ENCODE measurements at places on chromosomes 6 and 20. TPM values are rescaled to one million over a fixed set of nuclear protein-coding genes. Genes with fewer than 3 reads are reported as not detected.
A peak's percentile ranks its signal among the peaks of the same experiment; 100 is the strongest.

DNA sequence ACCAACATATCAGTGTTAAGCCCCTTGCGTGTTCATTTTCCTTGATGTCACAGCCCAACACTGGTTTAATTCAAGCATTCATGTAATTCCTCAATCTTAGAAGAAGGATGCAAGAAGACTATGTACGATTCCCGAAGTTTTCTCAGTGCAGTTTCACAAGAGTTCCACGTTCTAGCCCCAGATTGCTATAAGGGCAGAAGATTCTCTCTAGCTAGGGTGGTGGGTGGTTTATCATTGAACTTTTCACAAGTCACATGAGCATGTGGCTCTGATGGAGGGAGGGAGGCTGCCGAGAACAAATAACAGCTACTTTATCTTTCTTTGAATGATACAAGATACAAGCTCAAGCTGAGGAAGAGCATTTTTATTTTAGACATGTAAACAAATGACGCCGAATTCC lies 71.9 kb upstream of the NHSL1 start:
- no peak for DNase-seq

- no peak for DNase-seq
Measured at GRCh38 chr20:6426287-6426891, 303.6 kb upstream of the FERMT1 start.

DNA sequence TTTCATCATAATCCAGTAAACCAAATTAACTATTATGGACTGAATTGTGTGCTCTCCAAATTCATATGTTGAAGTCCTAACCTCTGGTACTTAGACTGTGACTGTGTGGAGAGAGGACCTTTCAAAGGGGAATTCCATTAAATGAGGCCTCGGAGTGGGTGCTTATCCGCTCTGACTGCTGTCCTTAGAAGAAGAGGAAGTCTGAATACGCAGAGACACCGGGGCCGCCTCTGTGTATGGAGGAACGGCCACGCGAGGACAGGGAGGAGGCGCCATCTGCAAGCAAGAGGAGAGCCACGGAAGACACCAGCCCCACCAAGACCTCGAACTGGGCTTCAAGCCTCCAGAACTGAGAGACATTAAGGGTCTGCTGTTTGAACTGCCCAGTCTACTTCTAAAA lies 35.6 kb upstream of the RPS6KA2 start:
- DNase-seq = no peak

- no peak for DNase-seq
Measured at GRCh38 chr20:50967586-50967985, 9.0 kb downstream of the MOCS3 start.

GRCh38 chr6:28606424-28607391 lies 81.0 kb downstream of the GPX5 start:
- no peak for DNase-seq

- no peak for DNase-seq
Measured at GRCh38 chr6:148866657-148867268, 119.9 kb downstream of the UST start.

DNA sequence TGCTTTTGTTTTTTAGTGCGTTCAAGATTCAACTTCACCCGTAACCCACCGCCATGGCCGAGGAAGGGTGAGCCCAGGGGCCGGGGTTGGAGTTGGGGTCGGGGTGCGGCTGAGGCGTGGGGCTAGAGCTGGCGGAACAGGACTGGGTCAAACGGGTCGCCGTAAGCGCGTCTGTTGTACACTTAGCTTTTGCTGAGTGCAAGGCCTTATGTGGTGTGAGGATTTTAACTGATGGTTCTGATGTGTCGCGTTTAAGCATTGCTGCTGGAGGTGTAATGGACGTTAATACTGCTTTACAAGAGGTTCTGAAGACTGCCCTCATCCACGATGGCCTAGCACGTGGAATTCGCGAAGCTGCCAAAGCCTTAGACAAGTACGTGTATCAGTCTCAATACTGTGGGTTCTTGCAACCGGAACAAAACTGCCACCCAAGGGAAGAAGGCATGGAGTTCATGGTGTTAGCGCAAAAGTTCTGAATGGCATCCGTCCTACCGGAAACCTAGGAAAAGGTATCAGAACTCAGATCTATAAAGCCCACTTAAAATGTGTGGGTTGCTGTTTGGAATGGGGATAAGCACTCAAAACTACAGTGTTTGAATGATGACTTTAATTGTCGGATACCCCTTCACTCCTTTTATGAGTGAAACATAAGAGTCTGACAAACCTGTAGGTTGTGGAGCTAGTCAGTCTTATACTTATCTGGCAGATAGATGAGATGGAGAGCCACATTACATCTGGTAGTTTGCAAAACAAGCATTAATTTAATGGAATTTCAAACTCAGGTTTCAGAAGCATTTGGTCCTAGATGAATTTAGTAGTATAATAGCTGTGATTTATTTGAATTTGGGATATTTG lies 574 bp downstream of the RPS12 start:
- DNase-seq = no peak

GRCh38 chr20:9344083-9344920 lies 170.1 kb upstream of the LAMP5 start:
- no peak for DNase-seq

- DNase-seq = no peak
Measured at GRCh38 chr20:43516251-43516824, 8.8 kb downstream of the L3MBTL1 start.

- DNase-seq = no peak
Measured at GRCh38 chr6:157845493-157846259, 22.6 kb downstream of the SNX9 start.

DNA sequence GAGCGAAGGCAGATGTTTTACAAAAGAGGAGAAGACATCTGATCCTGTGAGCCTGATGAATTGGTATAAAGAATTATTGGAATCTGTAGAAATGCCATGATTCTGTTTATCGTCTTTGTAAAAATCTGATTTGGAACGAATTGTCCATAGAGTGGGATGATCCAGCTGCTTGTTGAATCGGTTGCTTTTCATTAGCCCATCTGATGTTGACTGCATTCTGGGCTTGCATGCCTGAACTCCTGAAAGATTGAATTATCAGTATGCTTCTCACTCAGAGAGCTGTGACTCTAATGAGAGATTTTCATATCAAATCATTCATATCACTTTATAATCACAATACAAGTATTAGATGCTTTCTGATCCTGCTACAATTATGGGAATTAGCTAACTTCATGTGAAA lies 100.6 kb downstream of the KLHL32 start:
- no peak for DNase-seq

- no peak for DNase-seq
Measured at GRCh38 chr6:79302341-79302740, 67.9 kb upstream of the HMGN3 start.

DNA sequence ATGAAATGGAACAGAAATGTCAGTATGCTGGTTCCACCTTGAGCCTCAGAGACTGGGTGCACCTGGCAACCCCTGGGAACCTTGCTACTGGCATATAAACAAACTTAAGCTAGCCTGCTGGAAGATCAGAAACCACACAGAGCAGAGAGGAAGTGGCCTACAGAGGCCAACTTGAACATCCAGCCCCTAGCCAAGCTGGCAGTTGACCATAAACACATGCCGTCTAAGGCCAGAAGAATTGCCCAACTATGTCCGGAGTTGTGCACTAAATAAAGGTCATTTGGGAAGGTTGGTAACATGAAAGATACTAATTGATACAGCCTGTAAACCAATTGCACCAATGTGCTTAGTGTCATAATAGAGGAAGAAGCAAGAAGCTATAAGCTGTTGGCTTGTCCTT lies 266.6 kb upstream of the BTBD3 start:
- no peak for DNase-seq

DNA sequence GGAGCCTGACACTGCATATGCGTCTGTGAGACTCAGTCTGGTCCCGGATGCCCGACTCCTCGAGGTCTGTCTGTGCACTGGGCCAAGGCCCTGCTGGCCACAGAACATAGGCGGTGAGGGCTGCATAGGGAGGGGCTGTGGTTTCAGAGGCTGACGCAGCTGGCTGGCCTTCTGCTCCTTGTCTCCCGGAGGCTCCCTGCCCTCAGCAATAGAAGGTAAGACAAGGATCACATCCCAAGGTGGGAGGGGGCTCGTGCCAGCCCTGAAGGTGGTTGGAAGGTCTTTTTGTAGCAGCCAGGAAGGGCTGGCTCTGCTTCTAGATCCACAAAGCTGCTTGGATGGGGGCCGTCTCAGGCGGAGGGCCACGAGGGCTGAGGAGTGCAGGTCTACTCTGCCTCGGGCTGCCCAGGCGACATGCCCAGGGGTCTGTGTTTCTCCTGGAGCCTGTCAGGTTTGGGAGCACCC lies 239.8 kb upstream of the SULF2 start:
- peak; percentile 54 for DNase-seq

- no peak for DNase-seq
Measured at GRCh38 chr6:111551521-111552231, 54.0 kb downstream of the TRAF3IP2 start.

DNA sequence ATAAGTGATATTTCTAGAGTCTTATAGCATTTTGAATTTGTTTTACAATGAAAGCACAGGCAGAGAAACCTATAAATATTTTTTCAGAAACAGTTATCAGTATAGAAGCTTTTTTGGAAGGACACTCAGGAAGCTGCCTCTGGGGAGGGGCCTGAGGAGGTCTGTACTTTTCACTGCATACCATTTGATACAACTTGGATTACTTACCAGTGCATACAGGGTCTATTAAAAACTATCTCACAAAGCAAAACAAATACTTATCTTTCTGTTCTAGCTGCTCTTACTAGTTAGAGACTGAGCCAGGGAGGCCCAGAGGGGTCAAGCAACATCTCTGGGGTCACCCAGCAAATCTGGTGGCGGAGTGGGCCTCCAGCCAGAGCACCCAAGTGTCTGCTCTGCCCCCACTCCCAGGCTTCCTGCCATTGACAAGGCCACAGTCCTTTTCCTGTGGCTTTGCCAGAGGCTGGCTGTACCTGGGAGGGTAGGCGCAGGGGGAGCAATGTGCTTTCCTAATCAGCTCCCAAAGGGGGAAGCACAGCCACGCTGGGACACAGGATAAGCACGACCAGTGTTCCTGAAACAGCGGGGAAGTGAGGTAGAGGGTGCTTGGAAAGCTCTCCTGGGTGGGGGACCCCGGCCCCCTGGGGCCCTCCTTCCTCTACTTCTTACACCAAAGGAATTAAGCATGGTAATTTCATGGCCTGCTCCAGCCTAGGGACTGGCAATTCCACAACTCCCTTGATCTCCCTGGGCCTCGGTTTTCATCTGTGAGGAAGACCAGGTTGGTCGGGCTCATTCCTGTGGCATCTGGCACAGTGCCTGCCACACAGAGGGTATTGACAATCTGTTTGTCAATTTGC lies 7.8 kb downstream of the TCF15 start:
- DNase-seq = no peak

DNA sequence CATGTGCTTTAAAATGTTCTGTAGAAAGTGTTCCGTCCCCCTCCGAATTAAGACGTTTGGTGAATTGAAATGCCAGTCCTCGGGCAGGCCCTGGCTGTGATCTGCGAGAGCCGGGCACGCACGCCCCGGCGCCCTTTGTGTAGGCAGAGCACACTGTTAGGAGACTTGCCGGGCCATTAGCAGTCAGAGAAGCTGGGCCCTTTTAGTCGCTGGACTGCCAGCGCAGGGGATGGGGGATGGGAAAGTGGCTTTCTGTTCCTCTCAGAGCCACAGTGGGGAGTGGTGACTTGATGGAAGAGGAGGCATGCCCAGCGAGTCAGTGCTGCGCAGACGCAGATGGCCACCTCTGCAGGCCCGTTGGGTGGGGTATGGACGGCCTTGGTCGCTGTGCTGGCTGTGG lies 2.2 kb downstream of the PPP1R3G start:
- DNase-seq = no peak

DNA sequence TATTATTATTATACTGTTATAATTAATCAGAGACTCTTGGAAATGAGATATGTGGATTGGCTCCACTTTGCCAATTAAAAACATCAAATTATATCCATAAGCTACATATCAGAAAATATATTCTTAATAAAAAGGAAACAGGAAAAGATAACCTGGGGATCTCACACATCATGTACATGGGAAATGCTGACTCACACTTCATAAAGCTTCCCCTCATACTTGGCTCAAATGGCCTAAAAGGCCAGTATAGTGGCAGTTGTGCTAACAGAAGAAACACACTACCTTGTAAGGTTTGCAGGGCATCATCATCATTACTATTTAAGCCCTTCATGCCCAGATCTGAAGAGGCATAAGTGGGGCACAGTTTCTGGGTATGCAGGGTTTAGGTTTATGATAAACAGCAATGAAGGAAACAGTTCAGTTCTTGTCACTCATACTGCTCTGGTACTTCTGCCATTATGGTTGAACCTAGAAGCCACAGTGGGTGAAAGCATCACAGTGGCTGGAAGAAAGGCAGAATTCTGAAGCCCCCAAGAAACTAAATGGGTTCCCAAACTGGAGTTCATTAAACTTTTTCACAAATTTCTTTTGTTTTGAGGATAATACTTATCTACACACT lies 60.6 kb downstream of the BTBD9 start:
- no peak for DNase-seq

GRCh38 chr6:17904491-17905120 lies 82.8 kb downstream of the KIF13A start:
- no peak for DNase-seq

GRCh38 chr6:142846883-142847287 lies 98.1 kb downstream of the HIVEP2 start:
- DNase-seq = no peak

DNA sequence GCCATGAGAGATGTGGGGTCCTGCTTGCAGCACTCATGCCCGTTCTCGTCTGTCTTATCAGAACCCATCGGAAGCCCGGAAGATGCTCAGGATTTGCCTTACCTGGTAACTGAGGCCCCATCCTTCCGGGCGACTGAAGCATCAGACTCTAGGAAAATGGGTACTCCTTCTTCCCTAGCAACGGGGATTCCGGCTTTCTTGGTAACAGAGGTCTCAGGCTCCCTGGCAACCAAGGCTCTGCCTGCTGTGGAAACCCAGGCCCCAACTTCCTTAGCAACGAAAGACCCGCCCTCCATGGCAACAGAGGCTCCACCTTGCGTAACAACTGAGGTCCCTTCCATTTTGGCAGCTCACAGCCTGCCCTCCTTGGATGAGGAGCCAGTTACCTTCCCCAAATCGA lies 8.3 kb downstream of the PI16 start:
- peak; percentile 94 for DNase-seq

DNA sequence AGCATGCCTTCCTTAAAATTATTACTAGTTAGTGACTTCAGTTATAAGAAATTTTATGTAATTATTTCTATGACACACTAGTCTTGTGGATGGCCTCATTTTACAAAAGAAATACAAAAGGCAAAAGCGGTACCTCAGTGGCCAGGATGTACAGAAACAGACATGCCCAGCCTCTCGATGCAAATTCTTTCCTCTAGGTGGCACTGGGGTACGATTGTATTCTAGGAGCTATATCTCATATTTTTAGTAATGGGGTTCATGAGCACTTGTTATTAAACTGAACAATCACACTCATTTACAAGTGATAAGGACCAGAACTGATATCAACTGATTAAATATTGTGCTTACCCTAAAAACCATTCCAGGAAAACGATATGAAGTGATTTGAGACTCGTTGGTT lies 59.8 kb downstream of the SOD2 start:
- no peak for DNase-seq

The SLA2 gene
- total RNA-seq = 0.23 TPM

The SLC12A5 gene
- total RNA-seq = not detected

The SIRPD gene
- not detected for total RNA-seq

The COL10A1 gene
- total RNA-seq = 0.23 TPM

The PTCHD4 gene
- total RNA-seq = not detected

The SMLR1 gene
- total RNA-seq = not detected

The CRISP2 gene
- total RNA-seq = not detected

The SLCO4A1 gene
- total RNA-seq = 80.2 TPM

The MUC21 gene
- not detected for total RNA-seq

The VSX1 gene
- not detected for total RNA-seq

The HLA-E gene
- 929 TPM for total RNA-seq

The TMEM200A gene
- 0.72 TPM for total RNA-seq

The AIG1 gene
- 21.4 TPM for total RNA-seq

The SLC39A7 gene
- total RNA-seq = 35.4 TPM

The RFX6 gene
- not detected for total RNA-seq

The RWDD1 gene
- total RNA-seq = 37.1 TPM

All from lower leg skin (tissue), 4 donors.